ENCODE measurements at places on chromosomes 11 and 22.

DNA sequence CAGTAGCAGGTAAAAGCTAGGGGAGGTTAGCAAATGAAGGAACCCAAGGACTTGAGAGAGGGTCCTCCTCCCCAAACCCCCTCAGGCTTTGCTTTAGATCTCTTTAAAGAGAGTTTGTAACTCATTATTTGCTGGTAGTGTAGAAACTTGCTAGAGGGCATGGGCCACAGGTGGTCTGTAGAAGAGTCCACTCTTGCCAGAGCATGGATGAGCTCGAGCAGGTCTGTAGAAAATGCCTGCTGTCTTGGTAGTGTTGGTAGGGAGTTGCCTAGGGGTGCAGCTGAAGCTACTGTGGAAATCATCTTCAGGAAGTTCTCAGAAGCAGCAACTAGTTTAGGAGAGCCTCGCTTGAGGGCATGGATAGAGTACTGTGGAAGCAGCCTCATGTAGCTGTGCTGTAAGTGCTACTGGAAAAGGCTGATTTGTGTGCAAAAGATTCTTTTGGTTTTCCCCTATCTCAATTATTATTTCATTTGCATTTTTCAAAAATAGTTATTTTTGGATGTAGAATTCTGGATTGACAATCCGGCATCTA is 104.3 kb downstream of the TMEM135 start:
- DNase-seq: no peak

DNA sequence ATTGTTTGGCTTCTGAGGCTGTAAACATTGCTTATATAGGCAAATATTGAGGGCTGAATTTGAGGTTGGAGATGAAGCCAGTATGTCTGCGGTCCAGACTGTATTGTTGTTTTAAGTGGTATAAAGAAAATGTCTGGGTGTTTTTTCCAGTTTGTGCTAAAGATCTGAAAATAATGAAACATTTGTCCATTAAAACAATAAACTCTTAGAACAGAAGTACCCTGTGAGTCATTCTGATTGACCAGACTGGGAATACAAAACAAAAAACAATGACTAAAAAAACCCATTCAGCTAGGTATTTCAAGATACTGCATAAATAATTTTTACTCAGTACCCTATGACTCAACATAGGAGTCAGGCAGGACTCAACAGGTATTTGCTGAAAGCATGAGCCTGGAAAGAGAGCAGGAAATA is 20.4 kb downstream of the ALKBH8 start:
- no peak for DNase-seq

DNA sequence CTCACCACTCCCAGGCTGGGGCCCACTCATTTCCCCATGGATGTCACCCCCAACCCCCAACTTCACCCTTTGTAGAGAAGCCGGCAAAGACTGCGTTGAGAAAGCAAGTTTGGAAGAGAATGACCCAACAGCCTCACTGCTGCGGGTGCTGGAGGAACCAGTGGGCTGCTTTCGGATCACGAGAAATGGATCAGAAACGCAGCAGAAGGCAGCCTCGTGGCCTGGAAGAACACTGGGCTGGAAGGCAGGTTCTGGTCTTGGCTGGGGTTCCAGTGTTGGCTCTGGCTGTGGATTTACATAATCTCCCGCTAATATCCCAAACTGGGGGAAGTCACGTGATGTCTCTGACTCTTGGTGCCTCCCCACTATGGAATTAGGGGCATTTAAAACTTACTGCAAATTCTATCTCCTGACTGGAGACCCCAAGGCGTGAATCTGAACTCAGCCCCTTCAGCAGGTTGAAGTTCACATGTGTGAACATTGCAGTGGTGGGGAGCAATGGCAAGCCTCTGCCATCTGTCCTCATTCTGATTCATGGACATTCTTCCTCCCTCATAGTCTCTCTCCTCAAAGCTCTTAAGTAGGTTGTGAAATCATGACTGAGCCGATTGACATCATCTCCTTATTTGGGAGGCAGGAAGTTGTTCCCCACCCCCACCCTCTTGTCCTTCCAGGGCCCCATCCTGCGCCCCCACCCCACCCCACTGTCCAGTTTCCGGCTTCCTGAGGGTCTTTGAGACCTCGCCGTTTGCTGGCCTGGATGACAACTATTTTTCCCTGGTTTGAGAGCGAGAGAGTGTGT is 37.0 kb upstream of the TIMP3 start:
- no peak for DNase-seq

DNA sequence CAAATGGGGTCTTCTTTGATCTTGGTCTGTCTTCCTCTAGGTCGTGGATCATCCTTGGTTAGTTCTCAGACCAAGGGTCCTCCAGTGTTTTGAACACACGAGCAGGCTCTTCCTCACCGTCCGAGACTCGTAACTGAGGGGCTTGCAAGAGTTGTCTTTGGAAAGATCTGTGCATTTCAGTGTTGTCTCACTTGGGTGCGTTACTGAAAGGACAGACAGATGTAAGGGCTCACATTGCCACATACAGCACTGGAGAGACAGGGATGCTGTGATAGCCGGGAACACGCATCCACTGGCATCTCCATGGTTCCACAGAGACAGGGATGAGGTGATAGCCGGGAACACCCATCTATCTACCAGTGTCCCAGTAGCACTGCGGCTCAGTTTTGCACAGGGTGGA is 15.7 kb downstream of the GLB1L2 start:
- DNase-seq: no peak

GRCh38 chr11:699116-699508 is 3.5 kb downstream of the TMEM80 start:
- DNase-seq: no peak

DNA sequence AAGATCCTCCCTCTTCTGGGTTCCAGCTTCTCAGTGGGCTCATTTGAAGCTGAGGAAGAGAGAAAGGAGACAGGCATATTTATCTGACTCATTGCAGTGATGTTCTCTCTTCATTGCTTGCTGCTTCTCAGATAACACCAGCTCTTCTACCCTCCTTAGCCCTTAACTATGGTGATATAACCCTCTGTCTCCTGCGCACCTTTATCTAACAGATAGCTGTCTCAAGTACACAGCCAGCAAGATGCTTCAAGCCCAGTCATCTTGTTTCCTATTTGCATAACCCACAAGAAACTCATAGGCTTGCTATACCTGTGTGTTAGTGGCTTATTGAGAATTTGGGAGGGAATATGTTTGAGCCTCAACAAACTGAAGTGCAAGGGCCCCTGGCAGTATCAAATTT is 12.6 kb downstream of the PRSS23 start:
- DNase-seq: no peak

- DNase-seq: no peak
These were observed 26.9 kb downstream of the RNF214 start for GRCh38 chr11:117259417-117259816.

- DNase-seq: no peak
These were observed 9.1 kb downstream of the CHID1 start for GRCh38 chr11:901452-902061.

- DNase-seq: no peak
These were observed 65.4 kb downstream of the SYN3 start for GRCh38 chr22:32992821-32993220.

DNA sequence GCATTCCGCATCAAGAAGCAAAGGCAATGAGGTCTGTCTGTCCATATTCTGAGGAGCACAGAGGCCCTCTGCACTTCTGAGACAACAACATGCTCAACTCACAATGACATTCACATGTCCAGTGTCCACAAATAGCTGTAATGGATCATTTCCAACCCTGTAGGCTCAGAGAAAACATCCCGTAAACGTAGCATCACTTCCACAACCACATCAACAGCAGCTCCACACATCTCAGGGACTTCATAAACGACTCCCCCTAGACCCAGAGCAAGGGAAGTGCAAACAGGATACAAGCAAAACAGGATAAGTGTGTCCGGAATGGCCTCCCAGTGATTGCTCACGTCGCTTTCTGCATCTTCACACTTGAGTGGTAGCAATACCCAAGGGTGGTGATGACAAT is 100.2 kb downstream of the SYN3 start:
- no peak for DNase-seq

DNA sequence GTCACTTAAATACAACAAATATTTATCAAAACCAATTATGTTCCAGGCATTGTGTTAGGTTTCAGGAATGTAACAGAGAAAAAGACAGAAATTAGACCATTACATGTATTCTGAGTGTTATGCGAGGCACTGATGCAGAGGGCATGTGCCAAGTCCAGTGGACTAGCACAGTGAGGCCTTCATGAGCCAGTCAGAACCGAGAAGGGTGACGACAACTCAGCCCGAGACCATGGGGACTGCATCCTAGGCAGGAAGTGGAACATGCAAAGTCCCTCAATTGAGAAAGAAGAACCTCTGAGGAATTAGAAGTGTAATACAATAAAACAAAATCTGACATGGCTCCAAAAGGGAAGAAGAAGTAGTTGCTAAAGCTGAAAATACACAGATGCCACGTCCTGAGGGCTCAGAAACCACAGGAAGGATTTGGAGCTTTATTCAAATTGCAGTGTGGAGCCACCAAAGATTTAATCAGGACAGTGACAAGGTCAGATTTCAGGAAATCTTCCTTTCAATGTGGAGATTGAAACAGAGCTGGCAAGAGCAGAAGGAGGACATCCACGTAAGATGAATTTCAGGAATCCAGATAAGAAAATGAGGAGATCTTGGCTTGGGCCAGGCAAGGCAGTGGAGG is 529.6 kb downstream of the NTM start:
- DNase-seq: no peak

Data from stimulated activated CD8-positive, alpha-beta memory T cell treated with anti-CD3 and anti-CD28 coated beads, Interleukin-7, amount 100 ng/mL, for 1 hour (primary cell).